ENCODE measurements at places on chromosomes 5 and 9.

DNA sequence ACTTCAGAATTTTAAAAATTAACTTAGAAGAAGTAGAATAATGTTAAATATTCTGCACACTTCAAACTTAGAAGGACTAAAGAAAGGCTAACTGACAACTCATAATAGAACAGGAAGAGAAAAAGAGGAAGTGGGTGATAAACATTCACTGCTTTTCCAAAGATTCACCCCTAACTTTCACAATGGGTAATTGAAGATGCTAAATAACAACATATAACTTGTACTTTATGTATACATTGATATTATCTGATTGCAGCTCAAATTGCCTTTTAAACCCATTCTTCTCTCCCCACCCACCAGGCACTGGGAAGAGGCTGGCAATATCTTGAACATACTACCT, 376.6 kb downstream of the EFNA5 start:
- no peak for DNase-seq

DNA sequence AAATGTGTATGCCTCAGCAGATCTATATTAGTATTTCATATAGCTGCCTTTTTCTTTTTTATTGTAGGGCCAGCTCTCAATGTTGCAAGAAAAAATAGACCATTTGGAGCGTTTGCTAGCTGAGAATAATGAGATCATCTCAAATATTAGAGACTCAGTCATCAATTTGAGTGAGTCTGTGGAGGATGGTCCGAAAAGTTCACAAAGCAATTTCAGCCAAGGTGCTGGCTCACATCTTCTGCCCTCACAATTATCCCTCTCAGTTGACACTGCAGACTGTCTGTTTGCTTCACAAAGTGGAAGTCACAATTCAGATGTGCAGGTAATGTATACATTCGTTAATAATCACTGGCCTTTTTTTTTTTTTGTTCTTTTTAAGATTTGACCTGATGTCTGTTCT, 23.7 kb downstream of the MAN2A1 start:
- no peak for DNase-seq

DNA sequence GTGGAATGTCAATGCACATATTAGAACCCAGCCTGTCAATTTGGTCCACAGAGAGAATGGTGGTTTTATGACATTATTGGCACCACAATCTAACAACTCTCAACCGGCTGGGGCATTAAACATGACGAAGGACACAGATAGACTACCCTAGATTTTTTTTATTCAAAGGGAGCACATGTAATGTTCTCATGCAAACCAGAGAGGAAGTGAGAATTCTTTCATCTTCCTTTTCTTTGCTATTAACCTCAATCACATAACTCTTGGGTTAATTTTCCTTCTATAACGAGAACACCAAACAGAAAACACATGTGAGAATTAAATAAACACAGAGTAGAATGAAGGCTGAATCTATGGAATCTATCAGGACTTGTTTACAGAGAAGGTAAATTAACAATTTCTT, 94.9 kb upstream of the TNC start:
- DNase-seq: no peak

- DNase-seq: no peak
Measured at GRCh38 chr5:158769079-158769478, 330.6 kb downstream of the EBF1 start.

DNA sequence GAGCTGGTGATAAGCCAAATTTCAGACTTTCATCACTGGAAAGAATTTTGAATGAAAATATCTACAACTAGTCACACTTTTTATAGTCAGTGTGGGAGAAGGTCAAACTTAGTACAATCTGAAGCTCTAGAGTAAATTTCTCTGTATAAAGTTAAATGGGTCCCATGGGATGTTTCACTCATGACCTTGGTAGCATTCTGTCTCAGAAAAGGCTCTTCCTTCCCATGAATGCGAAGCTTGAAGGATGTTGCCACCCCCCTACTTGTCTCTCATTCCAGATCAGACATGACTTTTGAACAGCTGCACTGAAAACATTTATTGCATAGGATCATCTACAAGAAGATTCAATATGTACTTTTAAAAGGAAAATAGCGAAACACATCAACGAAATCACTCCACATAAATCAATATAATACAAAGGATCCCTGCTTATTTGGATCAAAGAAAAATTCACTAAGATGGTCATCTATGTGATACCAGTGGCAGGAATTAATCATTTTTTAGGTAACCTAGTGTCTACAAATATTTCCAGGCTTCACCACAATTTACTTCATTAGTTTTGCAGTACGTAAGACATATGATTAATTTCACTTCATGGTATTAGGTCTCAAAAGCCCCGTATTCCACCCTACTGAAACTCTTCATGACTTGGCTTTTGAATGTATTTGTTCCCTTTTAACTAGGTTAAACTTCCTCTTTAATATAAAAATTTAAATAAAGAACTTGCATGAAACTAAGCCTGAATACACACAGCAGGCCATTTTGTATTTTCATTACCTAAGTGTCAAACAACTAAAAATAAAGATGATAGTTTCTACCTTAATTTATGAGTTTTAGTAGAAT, 4.4 kb downstream of the ST8SIA4 start:
- no peak for DNase-seq

DNA sequence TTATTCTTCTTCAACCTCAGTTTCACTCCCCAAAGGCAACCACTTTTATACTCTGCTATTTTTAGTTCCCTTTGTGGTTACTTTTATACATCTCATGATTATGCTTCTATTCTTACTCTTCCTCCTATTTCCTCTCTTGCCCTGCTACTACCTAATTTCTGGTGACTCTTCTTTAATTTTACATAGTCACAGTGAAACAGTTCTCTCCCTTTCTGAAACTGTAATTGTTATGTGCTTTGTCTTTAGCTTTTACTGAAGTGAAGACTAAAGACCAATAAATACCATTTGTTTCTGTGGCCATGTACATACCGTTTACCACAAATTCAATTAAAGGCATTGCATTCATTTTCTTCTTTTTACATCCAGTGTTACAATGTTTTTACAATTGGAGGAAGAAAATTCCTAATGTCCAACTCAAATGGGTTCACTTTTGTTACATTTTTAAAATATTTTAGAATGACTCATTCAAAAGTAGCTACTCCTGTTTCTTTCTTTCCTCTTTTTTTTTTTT, 410.6 kb downstream of the PSAT1 start:
- DNase-seq: no peak

GRCh38 chr5:109223531-109223930, 186.2 kb downstream of the PJA2 start:
- peak; percentile 40 for DNase-seq

DNA sequence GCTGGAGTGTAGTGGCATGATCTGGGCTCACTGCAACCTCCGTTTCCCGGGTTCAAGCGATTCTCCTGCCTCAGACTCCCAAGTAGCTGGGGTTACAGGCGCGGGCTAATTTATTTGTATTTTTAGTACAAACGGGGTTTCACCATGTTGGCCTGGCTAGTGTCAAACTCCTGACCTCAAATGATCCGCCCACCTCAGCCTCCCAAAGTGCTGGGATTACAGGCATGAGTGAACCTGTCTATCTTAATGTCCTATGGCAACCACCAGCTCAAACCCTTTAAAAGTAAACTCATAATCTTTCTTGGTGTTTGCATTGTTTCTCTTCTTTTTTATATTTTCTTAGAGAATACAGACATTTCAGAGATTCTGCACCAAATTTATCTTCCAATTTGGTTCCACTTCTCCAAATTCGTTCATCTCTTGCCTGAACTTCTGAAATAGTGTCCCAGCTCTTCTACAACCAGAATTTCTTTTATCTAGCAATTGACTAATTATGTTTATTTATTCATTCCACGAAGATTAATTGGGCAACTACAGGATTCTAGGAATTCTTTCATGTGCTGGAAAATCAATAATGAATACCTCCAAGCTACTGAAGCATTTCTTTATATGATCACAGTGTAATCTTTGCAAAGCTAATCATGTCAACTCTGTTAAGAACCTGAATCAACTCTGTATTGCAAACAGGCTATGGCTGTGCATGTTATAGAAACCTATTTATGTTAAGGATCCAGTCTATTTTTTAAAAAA, 60.0 kb upstream of the TYRP1 start:
- no peak for DNase-seq

DNA sequence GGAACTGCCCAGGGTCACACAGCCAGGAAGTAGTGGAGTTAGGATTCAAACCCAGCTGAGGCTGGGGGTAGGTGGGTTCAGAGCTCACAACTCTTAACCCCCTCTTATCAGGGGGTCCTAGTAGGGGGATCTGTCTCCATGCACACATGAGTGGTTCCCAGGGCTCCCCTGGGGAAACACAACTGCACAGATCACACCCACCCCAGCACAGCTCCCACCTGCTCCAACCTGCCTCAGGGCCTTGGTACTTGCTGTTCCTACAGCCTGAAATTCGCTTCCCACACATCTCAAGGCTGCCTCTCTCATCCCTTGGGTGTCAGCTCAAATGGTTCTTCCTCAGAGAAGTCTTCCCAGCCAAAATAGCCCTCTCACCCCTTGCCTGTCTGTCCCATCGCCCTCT, 4.8 kb downstream of the SNCB start:
- DNase-seq: no peak

- DNase-seq: no peak
Measured at GRCh38 chr9:88663771-88664419, 128.9 kb downstream of the NXNL2 start.

DNA sequence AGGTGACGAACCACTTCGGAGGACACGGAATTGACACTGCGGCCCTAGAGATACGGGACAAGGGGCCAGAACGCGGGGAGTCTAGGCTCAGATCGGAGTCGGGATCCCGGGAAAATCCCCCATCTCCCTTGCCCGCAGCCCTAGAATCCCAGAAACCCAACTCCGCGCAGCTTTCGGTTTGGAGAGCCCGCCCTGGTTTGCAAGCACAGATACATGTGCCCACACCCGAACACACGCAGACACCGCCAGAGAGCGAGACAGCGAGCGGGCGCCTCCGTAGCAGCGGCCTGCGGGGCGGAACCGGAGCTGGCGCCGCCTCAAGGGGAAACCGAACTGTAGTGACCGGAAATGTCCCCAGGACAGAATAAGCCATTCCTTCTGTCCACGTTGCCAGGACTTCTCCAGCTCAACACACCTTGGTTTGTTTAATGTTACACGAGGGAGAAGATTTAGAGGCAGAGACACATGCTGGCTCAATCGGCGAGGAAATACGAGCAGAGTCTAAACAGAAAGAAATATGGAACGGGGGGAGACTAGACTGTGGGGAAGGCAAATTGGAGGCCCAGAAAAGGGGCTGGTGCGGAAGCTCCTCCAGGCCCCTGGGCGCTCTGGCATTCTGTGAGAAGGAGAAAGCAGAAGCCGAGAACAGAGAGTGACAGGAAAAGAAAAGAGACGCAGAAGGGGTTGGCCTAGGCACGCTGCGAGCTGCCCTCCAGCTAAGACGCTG, 2.9 kb upstream of the PAX5 start:
- DNase-seq: no peak

DNA sequence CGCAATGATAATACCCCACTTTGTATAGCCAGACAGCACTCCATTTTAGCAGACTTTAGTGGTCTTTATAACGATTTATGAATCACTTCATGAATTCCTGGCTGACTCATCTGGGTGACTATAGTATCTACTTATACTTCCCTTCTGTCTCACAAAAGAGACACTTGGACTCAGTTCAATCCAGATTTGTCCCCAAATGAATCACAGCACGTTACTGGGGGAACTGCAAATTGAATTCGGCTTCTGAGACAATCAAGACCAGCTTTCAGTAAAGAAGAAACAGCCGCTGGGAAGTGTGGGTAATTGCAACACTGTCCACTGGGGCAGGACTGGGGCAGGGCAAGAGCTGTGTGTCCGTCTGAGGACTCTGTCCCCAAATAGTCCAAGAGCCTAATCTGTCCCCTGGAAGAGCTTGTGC, 337.3 kb upstream of the RFX3 start:
- DNase-seq: no peak

- no peak for DNase-seq
Measured at GRCh38 chr5:169104937-169105494, 195.9 kb downstream of the SLIT3 start.

- DNase-seq: no peak
Measured at GRCh38 chr5:78698191-78698791, 49.7 kb upstream of the LHFPL2 start.

GRCh38 chr9:16191691-16192402, 639.0 kb downstream of the CCDC171 start:
- DNase-seq: peak; percentile 54

- no peak for DNase-seq
Measured at GRCh38 chr9:98182889-98183599, 9.4 kb downstream of the CORO2A start.

DNA sequence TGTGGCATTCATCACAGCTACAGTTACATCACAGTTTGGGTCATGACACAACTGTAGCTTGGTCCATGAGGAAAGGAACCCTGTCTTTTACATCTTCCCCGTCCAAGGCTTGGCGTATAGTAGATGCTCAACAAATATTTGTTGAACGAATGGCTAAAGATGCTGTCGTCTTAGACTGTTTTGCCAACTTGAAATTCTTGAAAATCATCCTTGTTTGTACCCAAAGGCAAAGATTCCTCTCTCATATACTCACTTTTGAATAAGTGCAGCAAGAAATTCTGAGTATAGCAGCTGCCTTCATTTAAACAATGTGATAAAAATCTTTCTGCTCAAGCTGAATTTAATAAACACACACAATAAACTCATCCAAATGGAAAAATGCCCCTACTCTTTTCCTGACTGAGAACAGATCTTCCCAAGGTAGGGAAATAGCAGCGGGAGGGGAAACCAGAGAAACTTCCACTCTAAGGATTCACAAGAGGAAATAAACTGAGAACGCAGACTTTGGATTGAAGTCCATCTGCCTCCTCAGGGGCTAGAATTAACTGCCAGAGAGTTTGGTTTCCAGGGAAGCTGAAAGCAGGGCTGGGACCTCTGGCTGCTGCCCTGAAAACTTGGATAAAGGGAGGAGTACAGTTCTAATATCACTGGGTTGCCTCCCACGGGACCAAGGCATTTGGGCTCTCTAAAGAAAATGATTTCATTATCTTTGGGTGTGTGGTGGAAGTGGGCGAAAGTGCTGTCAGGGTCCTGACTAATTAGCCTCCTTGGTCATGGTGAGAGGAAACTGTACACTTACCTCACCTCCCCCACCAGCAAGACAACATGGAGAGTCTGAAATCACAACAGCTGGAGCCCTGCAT, 99.1 kb downstream of the DPYSL3 start:
- peak; percentile 22 for DNase-seq

GRCh38 chr9:119004618-119004990, 364.6 kb downstream of the BRINP1 start:
- no peak for DNase-seq

- peak; percentile 67 for DNase-seq
Measured at GRCh38 chr5:99060306-99061261, 131.8 kb upstream of the CHD1 start.

Data from SK-N-DZ (cell line).